Osteoblast (primary cell): ENCODE measurements at places on chromosomes 5 and 9.
A peak's percentile ranks its signal among the peaks of the same experiment; 100 is the strongest.

- DNase-seq = no peak
Measured at GRCh38 chr5:143977891-143978461, 166.0 kb downstream of the HMHB1 start.

DNA sequence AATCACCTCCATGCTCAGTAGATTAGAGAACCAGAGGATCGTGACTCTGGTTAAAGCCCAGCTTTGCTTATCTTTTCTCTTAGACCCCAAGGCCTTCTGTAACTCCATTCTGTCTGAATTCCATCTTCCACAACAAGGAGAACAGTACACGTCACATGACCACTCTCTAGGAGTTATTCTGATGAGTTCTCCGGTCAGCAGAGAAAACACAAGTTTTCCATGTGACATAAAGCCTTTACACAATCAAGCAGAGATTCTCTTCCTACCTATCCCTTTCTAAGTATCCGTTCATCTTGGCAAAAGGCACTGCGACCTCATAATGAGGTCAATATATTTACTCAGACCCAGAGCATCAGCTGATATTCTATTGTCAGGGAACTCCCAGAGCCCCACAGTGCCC lies 112.3 kb downstream of the TRPM6 start:
- no peak for DNase-seq

DNA sequence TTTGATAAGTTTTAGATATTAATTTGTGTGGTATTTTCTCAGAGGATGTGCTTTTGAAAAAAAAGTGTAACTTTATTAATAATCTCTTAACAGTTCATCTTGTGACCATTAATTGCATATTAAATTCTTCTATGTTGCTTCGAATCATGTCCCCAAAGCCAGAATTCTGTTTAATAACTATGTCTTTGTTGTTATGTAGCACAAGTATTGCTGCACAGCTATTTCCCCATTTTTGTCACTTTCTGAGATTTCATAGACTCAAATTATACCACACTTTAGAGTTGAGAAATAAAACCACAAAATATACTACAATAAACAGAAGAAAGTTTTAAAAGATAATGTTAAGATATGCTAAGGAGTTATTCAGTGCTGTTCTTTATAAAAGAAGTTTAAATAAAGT lies 2.8 kb downstream of the MEF2C start:
- no peak for DNase-seq

DNA sequence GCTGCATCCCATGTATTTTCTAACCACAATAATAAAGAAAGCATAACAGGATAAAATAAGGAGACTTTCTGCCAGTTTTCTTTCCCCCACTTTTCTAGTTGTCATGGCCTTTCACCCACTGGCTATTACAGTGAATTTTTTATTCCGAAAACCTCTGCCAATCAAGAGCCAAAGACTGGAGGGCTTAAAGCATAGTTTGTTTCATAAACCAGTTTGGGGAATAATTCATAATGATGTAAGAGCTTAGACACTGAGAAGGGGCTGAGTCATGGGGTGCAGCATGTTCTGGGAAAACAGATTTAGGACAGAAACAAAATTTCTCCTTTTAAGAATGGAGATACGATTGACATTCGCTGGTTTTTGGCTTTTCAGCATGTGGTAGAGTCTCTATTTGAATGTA lies 4.4 kb upstream of the GLIPR2 start:
- peak; percentile 90 for DNase-seq

DNA sequence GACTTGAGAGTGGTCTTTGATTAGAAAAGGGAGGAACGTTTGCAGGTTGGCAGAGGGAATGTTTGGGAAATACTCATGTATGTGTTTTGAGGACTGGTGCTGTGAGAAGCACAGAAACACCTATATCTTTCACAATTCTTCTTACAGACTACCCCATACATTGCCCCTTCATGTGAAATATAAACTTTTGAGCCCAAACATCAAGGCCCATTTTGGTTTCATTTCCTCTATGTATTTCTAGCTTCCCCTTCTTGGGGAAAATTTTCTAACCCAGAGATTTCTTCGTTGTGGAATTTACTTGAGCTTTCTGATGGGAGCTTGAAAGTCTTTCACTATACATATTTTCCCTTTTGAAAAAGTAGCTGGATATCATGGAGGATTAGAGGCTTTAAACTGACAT lies 67.6 kb downstream of the FYB1 start:
- no peak for DNase-seq

GRCh38 chr5:26026044-26026443 lies 1012.3 kb downstream of the CDH9 start:
- no peak for DNase-seq

DNA sequence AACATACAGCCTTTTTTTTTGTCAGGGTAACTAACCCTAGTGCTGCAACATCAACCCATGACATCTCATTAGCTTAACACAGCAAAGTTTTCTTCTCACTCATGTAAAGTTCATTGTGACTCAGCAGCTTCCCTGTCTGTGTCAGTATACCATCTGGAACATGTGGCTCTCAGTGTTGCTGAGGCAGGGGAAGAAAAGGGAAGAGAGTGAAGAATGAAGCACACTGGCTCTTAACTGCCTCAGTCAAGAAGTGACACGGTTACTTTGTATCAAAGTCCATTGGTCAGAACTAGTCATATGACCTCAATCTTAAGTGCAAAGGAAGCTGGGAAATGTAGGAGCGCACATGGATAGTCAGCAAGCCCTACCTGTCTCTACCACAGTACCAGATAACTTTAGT lies 185.0 kb upstream of the ELL2 start:
- DNase-seq = peak; percentile 59

- no peak for DNase-seq
Measured at GRCh38 chr9:112170968-112171367, 4.1 kb downstream of the SUSD1 start.

- DNase-seq = no peak
Measured at GRCh38 chr9:89470224-89470839, 27.6 kb downstream of the SEMA4D start.

- DNase-seq = no peak
Measured at GRCh38 chr5:106121972-106122605, 1548.6 kb downstream of the EFNA5 start.

DNA sequence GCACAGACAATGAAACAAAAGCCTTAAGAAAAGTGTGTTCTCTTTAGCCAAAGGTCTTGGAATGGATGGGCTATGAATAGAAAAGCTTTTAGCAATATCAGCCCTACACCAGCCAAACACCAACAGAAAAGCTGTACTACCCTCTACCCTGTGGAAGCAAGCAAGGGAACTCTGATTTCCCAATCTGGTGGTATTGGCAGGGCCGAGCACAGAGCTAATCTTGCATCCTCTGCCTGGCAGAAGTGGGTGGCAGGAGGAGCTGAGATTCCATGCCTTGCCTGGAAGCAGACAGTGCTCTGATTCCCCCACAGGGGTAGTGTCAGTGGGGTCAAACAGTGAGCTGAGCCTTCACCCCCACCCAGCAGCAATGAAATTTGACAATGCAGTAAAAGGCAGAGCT lies 29.6 kb upstream of the ZNF782 start:
- DNase-seq = no peak

GRCh38 chr9:109861499-109861898 lies 81.5 kb downstream of the PALM2AKAP2 start:
- no peak for DNase-seq

DNA sequence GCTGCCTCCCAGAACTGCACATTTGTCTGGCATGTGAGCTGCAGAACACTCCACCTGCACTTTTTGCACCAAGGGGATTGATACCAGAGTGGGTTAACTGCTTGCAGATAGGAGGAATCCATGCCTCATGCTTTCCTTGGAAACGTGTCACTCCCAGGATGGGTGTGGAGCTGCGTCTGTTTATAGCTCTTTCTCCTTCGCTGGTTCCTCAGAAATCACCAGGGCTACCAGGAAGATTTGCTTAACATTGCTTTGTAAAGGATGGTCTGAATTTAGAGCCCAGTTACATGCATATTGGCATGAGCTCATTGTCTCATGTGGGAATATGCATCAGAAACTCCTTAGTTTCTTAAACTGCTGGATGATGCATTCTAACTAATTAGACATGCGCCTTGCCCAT lies 234.6 kb downstream of the GADD45G start:
- DNase-seq = no peak
